ENCODE measurements at places on chromosomes 7 and 10. TPM values are rescaled to one million over a fixed set of nuclear protein-coding genes. Genes with fewer than 3 reads are reported as not detected.

SLK gene
- 40.9 TPM for total RNA-seq

GPNMB gene
- total RNA-seq: 214 TPM

LRGUK gene
- 0.10 TPM for total RNA-seq

SVOPL gene
- total RNA-seq: not detected

TMUB1 gene
- total RNA-seq: 26.2 TPM

Measured in smooth muscle cell of the pulmonary artery (primary cell).